ENCODE measurements at places on chromosomes 2 and 18.

- DNase-seq = no peak
These were observed 269.5 kb upstream of the POU3F3 start for GRCh38 chr2:104584393-104584792.

DNA sequence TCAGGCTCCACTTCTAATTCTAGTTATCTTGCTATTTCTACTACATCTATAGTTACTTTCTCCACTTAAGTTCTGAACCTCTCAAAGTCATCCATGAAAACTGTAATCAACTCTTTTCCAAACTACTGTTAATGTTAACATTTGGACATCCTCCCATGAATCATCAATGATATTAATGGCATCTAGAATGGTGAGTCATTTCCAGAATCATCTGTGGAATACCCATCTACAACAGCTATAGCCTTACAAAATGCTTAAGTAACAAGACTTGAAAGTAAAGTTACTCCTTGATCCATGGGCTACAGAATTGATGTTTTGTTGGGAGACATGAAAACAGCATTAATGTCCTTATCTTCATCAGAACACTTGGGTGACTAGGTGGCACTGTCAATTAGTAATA lies 35.4 kb downstream of the BARD1 start:
- DNase-seq = peak; percentile 5

GRCh38 chr2:238942080-238942725 lies 94.3 kb downstream of the TWIST2 start:
- DNase-seq = no peak

GRCh38 chr2:132692816-132693215 lies 22.8 kb upstream of the LYPD1 start:
- no peak for DNase-seq

GRCh38 chr2:134665727-134666506 lies 52.9 kb downstream of the TMEM163 start:
- no peak for DNase-seq

- DNase-seq = no peak
These were observed 147.6 kb upstream of the ITGA4 start for GRCh38 chr2:181309586-181309985.

Data from fibroblast of skin of left biceps (primary cell).